ENCODE measurements at places on chromosomes 16 and 17.

- DNase-seq = no peak
These were observed 52.3 kb upstream of the LGALS9 start for GRCh38 chr17:27578718-27579085.

GRCh38 chr17:76014925-76015261 is 12.2 kb downstream of the EVPL start:
- DNase-seq = no peak

- DNase-seq = no peak
These were observed 370 bp downstream of the EVPL start for GRCh38 chr17:76026714-76027158.

- DNase-seq = no peak
These were observed 147.0 kb downstream of the SLC39A11 start for GRCh38 chr17:72945473-72945872.

GRCh38 chr17:11097121-11097520 is 143.9 kb upstream of the SHISA6 start:
- DNase-seq = no peak

GRCh38 chr16:28522792-28523191 is 16.0 kb downstream of the NUPR1 start:
- no peak for DNase-seq

- DNase-seq = no peak
These were observed 17.4 kb downstream of the CA4 start for GRCh38 chr17:60167065-60167741.

DNA sequence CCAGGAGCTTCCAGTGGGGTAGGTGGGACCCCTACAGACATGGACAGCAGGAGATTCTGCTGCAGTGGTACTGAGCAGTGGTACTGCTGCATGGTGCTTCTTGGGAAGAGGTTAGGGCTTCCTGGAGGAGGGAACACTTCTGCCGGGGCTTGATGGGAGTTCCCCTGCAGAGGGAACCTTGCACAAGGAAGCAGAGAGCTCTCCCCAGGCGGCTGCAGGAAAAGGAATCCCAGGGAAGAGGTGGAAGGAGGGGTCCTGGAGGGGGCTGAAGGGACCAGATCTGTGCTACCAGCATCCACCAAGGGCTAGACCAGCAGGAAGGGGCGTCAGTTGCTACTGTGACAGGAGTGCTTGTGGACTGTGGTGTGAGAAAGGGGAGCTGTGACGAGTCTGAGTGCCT is 10.6 kb downstream of the RIPOR1 start:
- no peak for DNase-seq

DNA sequence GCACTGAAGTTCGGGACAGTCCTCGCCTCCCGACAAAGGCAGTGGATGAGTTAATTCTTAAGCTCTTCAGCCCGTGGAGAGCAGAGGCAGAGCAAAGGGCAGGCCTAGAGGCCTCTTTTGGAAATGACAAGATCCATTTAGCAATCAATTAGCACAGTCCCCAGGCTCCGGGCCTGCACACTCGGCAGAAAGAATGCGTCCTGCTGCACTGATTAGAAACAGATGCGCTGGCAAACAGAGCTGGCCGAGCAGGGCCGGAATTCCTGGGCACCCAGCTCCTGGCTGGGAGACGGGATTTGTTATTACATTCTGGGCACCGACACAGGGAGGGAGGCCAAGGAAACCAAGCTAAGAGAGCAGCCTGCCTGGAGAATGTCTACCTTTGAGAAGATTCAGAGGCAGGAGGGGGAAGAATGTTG is 162.9 kb downstream of the COPRS start:
- peak; percentile 95 for DNase-seq

DNA sequence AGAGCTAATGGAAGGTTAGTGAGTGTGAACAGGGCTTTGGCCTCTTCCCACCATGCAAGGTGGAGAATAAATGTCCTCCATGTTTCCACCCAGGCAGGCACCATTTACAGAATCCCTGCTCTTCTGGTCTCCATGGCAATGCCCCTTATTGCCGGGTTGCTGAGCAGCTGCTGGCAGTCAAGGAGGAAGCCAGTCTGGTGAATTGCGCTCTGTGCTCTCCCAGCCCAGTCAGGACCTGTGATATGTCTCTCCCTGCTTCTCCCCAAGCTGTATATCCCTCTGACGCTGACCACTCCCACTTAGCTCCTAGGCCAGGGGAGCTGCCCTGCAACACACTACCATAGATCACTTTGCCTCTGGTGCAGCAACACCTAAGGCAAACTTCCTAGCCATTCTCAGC is 402.1 kb upstream of the ERCC4 start:
- DNase-seq = no peak

GRCh38 chr17:17868641-17869522 is 32.1 kb upstream of the SREBF1 start:
- no peak for DNase-seq

DNA sequence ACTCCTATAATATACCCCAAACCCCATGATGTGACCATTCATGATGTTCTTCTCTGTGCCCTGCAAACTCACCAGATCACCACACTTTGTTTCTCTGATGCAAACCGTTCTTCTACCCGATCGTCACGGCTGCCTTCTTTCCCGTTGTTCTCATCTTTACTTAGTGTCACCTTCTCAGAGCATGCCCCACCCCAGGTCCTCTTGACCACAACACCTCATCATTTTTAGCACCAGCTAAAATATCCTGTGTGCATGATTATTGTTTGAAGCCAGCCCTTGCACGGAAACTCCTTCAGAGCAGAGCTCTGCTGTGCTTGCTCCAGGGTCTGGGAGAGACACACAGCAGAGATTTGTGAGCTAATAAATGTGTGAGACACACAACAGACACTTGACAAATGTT is 38.9 kb upstream of the CREBBP start:
- no peak for DNase-seq

- DNase-seq = no peak
These were observed 9.0 kb downstream of the KCTD13 start for GRCh38 chr16:29916979-29917378.

DNA sequence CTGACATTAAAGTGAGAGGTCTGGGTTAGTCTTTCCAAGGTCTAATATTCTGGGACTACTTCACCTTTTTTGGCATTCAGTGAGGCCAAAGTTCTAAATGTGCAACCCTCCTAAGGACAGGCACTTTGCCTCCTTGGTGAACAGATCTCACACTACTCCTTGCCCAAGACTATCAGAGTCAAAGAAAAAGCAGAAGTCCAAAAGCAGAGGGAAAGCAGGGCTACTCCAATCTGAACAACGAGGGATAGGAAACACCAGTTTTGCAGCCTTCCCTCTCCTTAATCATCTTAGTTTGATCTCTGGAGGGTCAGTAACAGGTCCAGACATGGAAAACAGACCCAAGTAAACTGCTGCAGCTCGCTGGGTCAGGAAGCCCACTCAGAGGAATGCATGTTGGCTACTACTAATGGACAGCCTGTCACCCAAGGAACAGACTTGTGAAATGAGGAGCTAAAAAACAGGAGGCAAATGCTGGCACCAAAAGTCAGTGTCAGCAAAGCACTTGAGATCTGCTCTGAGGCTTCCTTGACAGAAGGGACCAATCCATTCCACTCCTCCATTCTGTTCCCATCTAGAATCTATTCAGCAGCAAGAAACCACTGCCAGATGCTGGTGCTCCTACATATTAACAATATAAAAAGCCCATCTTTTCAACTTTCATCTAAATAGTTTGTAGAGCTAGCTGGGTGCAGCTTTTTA is 29.9 kb downstream of the DCUN1D3 start:
- no peak for DNase-seq

DNA sequence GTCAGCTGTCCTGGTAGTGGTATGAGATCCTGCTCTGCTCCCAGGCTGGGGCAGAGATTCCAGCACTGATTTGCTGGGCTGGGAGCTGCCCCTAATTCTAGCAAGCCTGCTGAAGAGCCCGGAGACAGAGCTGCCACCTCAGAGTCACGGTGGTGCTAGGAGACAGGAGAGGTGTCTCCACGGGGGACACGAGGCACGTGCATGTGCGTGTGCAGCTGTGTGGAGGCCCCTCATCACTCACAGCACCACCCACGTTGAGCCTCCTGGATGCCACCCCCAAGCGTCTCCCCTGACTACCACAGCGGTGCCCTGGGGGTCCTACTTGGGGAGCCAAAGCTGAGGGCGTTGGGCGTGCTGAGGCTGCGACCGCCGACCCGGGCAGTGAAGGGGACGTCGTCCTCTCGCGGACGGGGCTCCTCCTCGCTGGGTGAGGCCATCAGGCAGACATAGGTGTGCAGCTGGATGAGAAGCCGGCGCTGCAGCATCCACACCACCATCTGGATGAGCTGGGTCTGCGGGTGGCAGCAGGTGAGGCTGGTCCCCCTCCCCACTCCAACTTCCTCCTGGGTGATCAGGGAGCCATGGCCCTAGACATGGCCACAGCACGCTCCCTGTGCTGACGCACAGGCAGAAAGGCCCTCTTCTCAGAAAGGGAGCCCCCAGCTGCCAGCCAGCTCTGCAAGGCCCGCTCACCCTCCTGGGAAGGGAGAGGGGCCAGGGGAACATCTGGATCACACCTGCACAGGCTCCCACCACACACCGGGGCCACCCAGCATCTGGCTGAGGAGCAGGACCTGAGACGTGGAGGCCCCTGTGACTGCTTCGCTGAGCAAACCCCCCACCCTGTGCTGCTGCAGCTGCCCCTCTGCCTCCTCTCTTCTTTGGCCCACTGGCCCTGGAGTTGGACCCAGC is 11.6 kb downstream of the MPG start:
- no peak for DNase-seq

GRCh38 chr16:11615748-11616447 is 29.2 kb upstream of the LITAF start:
- no peak for DNase-seq

Data from tibial artery (tissue), 4 donors.